ENCODE measurements at places on chromosomes 2 and 18.

DNA sequence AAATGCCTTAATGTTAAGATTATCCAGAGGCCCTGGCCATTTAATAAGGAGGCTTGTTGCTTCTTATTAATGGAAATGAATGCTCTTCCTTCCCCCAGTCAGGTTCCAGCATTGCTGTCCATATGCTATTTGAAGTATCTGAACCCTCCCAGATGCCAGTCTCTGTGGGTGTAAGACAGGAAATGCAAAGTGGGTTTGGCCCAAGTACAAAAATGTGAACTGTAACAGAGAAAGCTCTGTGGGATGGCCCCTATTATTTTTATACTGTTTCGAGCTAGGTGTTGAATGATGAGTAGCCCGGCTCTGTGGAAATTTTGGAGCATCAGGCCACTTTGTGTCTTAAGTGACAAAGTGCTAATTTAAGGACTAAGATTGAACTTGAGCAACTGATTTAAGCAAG is 141.0 kb downstream of the UXS1 start:
- DNase-seq = no peak

DNA sequence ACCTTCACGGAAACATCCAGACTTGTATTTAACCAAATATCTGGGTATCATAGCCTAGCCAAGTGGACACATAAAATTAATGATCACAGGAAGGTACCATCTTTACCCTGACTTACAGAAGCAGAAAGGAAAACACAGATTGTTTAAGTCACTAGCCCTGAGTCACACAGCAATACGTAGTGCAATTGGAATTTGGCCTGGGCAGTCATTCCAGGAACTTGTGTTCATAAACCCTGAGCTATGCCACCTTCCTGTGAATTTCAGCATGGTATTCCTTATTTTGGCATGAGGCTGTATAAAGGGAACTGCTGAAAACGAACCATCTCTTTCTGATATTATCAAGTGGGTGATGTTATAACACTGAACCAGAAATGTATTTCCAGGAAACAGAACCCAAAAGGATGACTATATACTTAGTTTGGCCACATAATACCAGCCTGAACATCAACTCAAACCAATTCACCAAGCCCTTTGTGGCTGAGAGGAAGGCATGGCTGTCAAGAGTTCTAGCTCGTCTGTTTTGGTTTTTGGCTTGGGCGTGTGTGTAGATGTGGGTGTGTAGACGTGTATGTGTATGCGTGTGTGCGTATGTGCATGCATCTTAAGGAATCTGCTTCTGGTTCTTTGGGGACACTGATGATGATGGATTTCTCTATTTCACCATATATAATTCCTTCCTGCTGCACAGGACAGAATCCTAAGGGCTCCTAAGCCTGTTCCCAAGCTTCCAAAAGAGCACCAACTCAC is 533.4 kb upstream of the ID2 start:
- no peak for DNase-seq

- DNase-seq = no peak
Measured at GRCh38 chr2:38818565-38818964, 40.6 kb downstream of the GEMIN6 start.

DNA sequence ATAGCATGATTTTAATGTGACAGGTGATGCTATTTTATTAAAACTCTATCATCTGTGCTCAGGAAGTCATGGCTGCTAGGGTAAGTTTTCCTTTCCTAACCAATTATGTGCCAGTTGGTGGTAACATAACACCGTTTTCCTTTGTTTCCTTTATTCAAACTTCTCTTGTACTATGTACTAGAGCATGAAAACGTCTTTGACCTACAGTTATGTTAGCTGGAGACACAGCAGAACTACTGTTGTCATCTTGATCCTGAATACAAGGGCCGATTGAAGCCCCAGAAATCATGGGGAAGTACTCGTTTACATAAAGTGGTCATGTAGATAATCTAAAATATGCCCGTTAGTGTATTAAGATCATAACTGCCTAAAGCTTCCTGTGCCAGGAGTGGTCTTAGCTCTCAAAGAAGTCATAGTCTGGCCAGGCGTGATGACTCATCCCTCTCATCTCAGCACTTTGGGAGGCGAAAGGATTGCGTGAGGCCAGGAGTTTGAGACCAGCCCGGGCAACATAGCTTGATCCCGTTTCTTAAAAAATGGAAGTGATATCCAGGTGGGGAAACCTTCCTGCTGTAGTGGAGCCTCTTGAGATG is 20.5 kb downstream of the NEDD4L start:
- no peak for DNase-seq

- no peak for DNase-seq
Measured at GRCh38 chr2:158701101-158701500, 94.0 kb upstream of the DAPL1 start.

GRCh38 chr2:168663993-168664392 is 138.4 kb upstream of the NOSTRIN start:
- no peak for DNase-seq

DNA sequence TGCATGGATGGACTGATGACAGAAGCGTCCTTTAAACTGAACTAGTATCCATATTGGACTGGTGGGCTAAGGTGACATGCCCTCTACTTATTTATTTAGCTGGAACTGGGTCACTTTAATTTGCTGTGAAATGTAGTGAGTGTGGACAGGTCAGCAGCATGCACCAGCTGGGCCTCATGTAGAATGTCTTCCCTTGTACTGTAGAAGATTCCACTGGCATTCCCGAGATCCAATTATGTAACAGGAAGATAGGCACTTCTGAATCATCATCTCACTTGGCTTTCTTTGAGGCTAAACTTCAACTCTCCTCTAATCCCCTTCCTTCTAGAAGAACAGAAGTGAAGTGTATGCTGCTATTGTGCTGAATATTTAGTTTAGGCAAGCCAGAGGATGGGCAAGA is 296.2 kb downstream of the SLC8A1 start:
- DNase-seq = no peak

DNA sequence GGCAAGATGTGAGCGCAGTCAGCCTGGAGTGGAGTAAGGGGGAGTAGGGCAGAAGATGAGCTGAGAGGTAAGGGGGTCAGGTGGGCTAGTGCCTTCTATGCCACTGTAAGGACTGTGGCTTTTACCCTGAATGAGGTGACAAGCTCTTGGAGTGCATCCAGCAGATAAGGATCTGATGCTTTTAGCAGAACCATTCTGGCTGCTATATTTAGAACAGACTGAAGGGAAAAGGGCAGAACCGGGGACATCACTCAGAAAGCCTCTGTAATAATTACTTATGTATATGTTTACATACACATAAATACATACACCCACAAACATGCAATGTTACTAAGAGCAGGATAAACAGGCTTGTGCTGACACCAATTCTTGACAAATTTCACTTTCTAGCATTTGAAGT is 124.8 kb downstream of the DTNB start:
- no peak for DNase-seq

GRCh38 chr2:41954304-41955291 is 93.2 kb upstream of the PKDCC start:
- DNase-seq = no peak

DNA sequence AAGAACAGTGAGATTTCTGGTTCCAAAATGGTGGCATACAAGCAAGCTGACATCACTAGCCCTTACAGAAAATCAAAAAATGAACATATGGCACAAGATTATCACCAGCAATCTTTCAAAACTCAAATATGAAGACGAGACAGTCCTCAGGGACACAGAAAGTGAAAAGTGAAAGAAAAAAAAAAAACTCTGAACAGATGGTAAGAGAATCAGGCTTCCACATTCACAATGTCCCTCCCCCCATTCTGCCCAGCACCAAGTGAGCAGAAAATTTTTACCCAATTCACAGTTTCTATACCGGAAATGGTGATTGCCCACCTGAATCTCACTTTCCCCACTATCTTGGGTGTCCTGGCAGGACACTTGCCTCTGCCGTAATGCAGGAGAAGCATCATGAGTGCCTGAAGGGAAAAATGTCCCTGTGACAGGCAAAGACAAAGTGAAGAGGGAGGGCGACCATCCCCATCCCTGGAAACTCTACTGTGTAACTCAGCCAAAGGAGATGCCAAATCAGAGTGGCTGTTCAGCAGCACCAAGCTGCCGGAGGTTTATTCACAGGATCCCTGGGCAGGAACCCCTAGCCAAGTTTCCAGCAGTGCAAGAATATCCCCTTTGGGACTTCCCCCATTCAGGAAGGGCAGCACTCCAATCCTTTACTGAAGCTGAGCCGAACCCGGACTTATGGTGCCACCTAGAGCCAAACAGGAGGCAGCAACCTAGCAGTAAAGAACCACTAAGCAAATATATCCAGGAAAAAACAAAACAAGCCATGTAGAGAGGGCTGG is 312.2 kb downstream of the LRATD1 start:
- no peak for DNase-seq

DNA sequence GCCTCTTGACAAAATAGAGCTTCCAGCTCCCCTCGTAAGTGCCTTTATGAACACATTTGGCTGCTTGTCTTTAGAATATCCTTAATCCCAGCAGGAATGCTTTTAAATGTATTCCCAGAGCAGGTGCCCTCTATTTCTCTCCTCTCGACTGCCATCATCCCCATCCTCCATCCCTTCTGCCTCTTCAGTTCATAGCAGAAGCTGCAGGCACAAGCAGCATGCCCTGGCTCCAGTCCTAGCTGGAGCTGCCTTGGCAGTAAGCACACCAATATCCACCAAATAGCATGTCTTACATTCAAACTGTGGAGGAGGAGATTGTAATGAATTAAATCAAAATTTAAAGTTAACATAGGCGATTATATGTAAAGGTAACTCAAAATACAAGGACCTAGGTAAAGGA is 891.3 kb upstream of the SLC39A10 start:
- DNase-seq = no peak

- no peak for DNase-seq
Measured at GRCh38 chr2:157725846-157726245, 97.2 kb upstream of the ACVR1C start.

- no peak for DNase-seq
Measured at GRCh38 chr18:5508821-5509220, 35.0 kb downstream of the EPB41L3 start.

GRCh38 chr2:73253901-73254300 is 19.8 kb downstream of the CCT7 start:
- no peak for DNase-seq

DNA sequence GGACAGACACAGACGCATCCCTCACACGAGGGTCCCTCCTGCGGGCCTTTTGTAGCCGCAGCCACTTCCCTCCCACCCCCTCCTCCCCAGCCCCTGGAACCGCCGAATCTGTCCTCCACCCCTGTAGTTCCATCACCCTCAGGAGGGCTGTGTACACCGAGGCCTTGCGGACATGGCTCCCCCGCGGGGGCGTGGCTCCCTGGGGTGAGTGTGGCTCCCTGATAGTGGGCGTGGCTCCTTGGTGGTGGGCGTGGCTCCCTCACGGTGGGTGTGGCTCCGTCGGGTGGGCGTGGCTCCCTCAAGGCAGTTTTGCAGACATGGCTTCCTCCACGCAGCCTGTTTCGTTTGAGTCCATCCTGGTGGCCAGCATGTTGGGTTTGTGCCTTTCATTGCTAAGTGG is 420.7 kb upstream of the SALL3 start:
- no peak for DNase-seq

DNA sequence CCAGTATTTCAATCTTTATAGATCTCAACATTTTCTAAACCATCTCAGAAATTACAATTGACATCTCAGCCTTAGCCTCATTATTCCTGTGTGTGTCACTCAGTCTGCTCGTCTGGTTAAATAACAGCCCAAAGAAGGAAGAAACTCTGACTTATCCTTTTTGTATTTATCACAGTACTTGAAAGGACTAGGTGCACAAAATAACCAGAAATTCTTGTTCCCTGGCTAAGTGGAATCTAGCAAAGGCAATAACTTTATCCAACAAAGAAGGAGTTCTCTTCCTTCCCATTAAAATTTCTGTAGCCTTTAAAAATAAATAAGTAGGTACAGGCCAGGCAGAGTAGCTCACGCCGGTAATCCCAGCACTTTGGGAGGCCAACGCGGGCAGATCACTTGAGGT is 139.9 kb upstream of the PID1 start:
- no peak for DNase-seq

GRCh38 chr18:77223221-77223639 is 26.4 kb upstream of the GALR1 start:
- no peak for DNase-seq

DNA sequence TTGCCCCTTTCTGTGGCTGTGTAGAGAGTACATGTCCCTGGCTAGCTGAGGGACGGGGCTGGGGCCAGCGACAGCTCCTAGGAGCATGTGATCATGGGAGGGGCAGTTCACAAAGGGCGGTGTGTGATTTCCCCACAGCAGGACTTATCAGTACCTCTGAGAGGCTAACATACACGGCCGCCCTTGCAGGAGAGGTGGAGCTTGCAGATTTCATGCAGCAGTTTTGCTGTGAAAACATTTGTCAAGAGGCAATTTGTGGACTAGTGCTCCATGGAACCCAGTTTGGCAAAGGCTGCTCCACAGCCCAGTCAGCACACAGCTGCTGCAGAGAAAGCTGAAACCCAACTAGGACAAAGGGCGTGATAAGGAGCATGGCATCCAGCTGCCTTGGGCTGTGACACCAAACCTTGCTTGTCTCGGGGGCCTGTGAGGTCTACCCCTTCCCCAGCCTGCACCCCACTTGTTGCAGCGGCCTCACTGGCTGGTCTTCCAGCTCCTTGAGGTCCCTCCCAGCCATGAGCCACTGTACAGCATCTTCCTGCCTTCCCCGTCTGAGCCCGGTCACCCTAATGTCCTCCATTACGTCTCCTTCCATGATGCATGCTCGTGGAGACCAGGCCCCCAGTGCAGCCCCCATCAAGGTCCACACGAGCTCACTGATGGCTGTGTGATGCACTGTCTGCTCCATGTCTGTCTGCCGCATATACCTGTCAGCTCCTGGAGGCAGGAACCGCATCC is 121.4 kb upstream of the HDAC4 start:
- DNase-seq = no peak

GRCh38 chr2:77567723-77568122 is 45.5 kb upstream of the LRRTM4 start:
- DNase-seq = no peak

DNA sequence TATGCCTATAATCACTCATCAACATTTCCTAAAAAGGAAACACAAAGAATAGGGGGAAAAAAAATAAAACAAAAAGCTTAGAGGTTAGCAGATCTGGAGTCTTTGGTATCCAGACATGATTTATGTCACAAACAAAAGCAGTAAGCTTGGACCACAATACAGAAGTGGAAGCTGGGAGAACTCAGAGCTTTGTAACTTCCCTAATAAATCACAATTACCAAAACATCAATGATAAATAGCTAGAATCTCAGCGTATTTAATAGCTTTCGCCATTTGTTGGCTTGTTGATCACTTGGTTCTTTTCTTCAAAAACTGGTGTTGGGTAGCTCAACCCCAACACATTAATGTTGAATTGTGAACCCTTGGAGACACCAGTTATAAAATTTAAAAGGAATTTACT is 392.5 kb downstream of the IRS1 start:
- DNase-seq = no peak

GRCh38 chr2:48347712-48348111 is 182.2 kb upstream of the STON1 start:
- DNase-seq = no peak

Data from stimulated activated CD8-positive, alpha-beta memory T cell treated with anti-CD3 and anti-CD28 coated beads, Interleukin-2, amount 100 ng/mL, for 48 hours (primary cell).